ENCODE measurements at places on chromosomes 16 and 17. TPM values are rescaled to one million over a fixed set of nuclear protein-coding genes. Genes with fewer than 3 reads are reported as not detected.

DNA sequence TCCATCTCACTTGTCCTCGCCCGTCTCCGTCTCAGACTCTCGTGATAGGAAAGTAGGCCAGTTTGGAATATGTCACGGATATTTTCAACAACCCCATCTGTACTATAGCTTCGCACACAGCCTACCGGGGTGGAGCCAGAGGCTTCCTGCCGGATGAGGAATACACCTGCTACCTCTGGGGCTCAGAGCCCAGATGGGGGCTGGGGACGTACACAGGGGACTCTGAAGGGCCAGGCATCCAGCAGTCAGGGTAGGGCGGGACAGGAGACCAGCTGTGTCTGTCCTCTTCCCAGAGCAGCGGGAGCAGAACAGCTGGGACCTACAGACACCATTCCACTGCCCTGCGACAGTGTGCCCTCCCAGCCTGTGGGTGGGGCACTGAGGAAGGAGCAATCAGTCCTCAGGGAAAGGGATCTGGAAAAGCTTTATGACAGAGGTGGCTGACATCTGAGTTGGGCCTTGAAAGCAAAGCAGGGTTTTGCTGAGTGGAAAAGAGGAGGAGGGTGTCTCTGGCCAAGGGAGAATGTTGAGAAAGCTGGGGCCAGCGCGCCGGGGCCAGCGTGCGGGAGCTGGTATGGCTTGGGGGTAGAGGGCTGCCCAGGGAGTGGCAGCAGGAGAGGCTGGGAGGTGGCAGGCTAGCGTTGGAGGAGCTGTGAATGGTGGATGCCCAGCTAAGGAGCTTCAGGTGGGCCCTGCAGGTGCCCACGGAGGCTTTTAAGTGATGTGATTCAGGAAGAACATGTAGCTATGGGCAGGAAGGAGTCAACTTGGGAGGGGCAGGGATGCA is 11.5 kb upstream of the SRCIN1 start:
- no peaks in the 10 kb centered on the region for H3K4me1 ChIP-seq
- no peak overlapping the region for H3K27ac ChIP-seq
- H3K36me3 ChIP-seq: no peaks in the 10 kb centered on the region
- DNase-seq: no peak
- peaks cover 16% of the 10 kb centered on the region for H3K27me3 ChIP-seq

- DNase-seq: no peak
- H3K4me3 ChIP-seq: no peak overlapping the region
- peaks cover 2% of the 10 kb centered on the region for H3K27me3 ChIP-seq
- H3K36me3 ChIP-seq: no peaks in the 10 kb centered on the region
Measured at GRCh38 chr16:72645538-72645937, 402.4 kb downstream of the ZFHX3 start.

DNA sequence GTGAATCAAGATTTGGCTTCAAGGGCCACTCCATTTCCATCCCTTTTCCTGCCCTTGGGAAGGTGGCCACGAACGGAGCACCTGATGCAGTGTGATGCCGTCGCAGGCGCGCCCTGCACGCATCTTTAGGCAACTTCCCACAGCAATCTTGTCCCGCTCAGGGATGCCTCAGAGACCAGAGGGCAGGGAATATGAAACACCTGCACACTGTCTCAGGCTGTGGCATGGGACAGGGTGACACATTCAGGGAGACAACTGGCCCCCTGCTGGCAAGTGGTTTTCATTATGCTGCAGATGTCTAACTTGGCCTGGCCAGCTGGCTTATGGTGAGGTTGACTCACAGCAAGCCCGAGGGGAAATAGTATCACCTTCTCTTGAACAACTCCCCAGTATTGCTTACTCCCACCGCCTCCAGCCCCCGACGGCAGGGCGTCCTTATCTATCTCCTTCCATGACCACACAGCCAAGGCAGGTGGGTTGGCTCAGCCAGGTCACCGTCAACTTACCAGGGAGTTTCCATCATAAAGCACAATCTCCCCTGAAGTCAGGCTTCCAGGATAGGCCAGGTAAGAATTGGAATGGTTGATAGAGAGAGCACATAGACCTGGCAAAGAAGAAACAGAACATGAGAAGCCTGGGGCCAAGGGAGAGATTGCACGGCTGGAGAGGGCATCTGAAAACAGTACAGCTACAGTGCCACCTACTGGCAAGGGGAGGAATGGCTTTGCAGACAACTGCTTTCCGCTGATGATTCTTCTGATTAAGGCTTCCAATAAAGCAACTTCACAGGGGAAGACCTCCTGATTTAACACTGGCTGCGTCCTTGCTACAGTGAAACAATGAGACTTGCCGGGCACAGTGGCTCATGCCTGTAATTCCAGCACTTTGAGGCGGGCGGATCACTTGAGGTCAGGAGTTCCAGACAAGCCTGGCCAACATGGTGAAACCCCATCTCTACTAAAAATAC is 21.1 kb downstream of the WIPI1 start:
- no peaks in the 10 kb centered on the region for H3K27me3 ChIP-seq
- peaks cover 2% of the 10 kb centered on the region for H3K36me3 ChIP-seq
- peak overlapping the region; percentile 79 for H3K27ac ChIP-seq

DNA sequence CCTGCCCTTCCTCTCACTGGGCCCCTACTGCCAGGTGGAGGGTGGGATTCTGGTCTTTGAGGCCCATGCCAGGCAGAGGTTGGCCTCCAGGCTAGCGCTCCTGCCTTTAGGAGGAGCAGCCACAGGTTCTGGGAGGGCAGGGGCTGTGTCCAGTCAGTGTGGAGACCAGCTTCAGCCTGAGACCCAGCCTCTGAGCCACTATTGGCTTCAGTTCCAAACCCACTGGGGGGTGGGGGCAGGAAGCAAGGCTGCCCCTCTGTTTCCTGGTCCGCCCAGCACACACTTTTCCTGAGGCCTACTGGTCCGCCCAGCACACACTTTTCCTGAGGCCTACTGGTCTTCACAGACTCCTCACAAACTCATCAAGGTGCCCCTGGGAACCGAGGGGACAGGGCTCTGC is 16.4 kb downstream of the SLC5A10 start:
- peaks cover 6% of the 10 kb centered on the region for H3K4me1 ChIP-seq
- no peak for DNase-seq
- H3K27me3 ChIP-seq: no peaks in the 10 kb centered on the region
- H3K4me3 ChIP-seq: no peak overlapping the region
- H3K27ac ChIP-seq: no peak overlapping the region
- peaks cover 9% of the 10 kb centered on the region for H3K36me3 ChIP-seq

DNA sequence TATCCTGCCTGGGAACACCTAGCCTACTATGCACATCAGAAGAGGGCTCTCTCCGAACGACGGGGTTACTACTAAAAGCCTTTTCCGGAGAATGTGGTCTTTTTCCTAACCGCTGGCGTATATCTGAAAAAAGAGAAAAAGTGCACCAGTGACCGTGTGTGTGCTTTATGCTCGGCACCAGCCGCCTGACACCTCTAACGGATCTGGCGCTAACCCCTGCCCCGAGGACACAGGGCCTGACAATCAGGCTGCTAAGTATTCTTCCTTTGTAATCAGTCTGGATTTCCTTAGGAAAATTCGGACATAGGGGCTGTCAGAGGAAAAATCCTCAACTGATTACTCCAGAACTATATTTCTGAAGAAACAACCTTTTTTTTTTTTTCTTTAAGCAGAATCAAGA is 13.4 kb upstream of the ITGAE start:
- no peak for DNase-seq
- no peak overlapping the region for H3K4me3 ChIP-seq
- peaks cover 6% of the 10 kb centered on the region for H3K4me1 ChIP-seq
- no peak overlapping the region for H3K27ac ChIP-seq
- no peaks in the 10 kb centered on the region for H3K27me3 ChIP-seq

DNA sequence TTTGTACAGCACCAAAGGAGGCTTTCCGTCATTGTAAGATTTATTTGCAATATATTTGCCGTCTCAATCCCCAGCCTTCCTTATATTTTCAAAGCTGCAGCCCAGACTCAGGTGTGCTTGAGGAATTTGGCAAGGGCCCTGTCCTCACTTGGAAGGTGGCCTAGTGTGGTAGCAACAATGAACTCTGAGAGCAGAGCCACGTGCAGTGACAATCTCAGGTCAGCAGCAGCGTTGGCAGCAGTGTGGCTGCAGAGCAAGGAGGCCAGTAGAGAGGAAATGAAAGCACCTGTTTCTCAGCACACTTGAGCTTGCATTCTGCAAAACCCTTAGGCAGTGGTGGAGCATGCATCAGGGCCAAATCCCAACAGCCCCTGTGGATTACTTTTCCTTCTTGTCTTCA is 613.5 kb downstream of the RBFOX1 start:
- no peaks in the 10 kb centered on the region for H3K4me1 ChIP-seq
- H3K36me3 ChIP-seq: no peaks in the 10 kb centered on the region
- no peaks in the 10 kb centered on the region for H3K27me3 ChIP-seq
- no peak for DNase-seq
- no peak overlapping the region for H3K27ac ChIP-seq
- H3K4me3 ChIP-seq: no peak overlapping the region

DNA sequence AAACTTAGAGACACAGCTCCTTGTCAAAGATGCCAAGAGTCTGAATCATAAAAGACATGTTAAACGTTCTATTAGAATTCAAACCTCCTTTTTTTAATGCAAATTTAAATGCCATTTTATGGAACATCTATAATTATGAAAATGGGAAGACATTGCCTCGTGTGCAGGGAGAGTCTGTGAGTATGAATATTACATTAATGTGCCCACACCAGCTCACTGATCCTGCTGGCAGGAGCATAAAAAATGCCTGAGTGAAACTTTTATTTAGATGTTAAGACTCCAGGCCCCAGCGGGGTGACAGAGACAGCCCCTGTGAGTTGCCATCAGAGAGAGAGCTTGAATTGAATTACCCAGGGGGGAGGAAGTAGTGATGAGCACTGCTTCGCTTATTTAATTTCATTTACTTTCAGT is 84.8 kb downstream of the SNX11 start:
- H3K27me3 ChIP-seq: no peaks in the 10 kb centered on the region

DNA sequence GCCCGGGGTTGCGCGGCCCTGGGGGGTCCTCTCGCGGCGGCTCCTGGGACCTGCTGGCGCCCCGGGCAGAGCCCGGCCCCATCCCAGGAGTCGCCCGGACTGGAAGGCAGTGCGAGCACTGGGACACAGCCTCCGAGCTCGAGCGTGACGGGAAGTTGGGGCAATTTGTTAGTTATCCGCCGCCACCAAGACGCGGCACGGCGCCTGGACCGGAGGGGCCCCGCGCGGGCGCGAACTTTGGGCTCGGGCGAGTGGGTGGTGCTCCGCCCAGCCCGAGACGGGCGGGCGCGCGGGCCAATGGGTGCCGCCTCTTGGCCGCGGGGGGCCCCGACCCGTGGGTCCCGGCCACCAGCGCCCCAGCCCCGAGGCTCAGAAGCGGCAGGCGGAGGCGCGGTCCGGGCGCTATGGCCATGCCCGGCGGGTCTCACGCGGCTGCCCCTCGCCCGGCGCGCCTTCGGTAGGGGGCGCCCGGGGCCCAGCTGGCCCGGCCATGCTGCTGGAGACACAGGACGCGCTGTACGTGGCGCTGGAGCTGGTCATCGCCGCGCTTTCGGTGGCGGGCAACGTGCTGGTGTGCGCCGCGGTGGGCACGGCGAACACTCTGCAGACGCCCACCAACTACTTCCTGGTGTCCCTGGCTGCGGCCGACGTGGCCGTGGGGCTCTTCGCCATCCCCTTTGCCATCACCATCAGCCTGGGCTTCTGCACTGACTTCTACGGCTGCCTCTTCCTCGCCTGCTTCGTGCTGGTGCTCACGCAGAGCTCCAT is at the start of gene ADORA2B:
ADORA2B (plus strand) TSS at position 372 of the 768 bp plus-strand sequence; CDS start at position 491, 119 bp downstream.
- H3K27ac ChIP-seq: peak within 1 kb of the TSS; percentile 52
- H3K4me3 ChIP-seq: peak within 1 kb of the TSS; percentile 72
- peak; percentile 77 for DNase-seq

GRCh38 chr16:64659866-64660265 is 462.0 kb downstream of the CDH11 start:
- DNase-seq: no peak
- no peaks in the 10 kb centered on the region for H3K36me3 ChIP-seq
- H3K27me3 ChIP-seq: no peaks in the 10 kb centered on the region
- H3K4me1 ChIP-seq: no peaks in the 10 kb centered on the region

GRCh38 chr16:67157892-67158635 is 1.6 kb downstream of the TRADD start:
- H3K36me3 ChIP-seq: peaks cover 11% of the 10 kb centered on the region
- peaks cover 10% of the 10 kb centered on the region for H3K27me3 ChIP-seq
- H3K4me1 ChIP-seq: peaks cover 49% of the 10 kb centered on the region
- peak overlapping the region; percentile 93 for H3K27ac ChIP-seq
- H3K4me3 ChIP-seq: peak overlapping the region; percentile 91
- no peak for DNase-seq

GRCh38 chr16:67801883-67802282 is 4.5 kb downstream of the RANBP10 start:
- peaks cover 58% of the 10 kb centered on the region for H3K4me1 ChIP-seq
- H3K36me3 ChIP-seq: peaks cover 51% of the 10 kb centered on the region
- no peaks in the 10 kb centered on the region for H3K27me3 ChIP-seq
- H3K4me3 ChIP-seq: peak overlapping the region; percentile 29

- no peaks in the 10 kb centered on the region for H3K36me3 ChIP-seq
- no peak for DNase-seq
- peaks cover 21% of the 10 kb centered on the region for H3K4me1 ChIP-seq
- H3K27me3 ChIP-seq: peaks cover 25% of the 10 kb centered on the region
Measured at GRCh38 chr16:1859650-1860049, 12.3 kb downstream of the MEIOB start.

DNA sequence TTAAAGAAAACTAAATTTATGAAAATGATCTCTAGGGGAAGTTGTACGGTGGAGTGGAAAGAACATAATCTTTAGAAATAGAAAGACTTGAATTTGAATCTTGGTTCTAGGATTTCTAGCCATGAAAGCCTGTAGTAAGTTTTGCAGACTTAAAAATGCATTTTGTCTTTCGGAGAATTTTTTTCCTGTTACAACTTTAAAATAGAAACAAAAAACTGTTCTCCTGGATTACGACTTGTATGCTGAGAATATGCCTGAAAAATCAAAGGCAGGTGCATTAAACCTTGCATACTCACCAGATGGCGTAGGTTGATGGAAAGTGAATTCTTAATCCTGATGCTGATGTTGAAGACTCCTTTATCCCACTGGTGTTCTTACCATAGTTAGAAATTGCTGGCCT is 7.5 kb upstream of the MPHOSPH6 start:
- DNase-seq: no peak
- no peak overlapping the region for H3K4me3 ChIP-seq
- peaks cover under 1% of the 10 kb centered on the region for H3K4me1 ChIP-seq
- peaks cover 35% of the 10 kb centered on the region for H3K27me3 ChIP-seq
- H3K27ac ChIP-seq: no peak overlapping the region
- no peaks in the 10 kb centered on the region for H3K36me3 ChIP-seq

- H3K27ac ChIP-seq: no peak overlapping the region
- H3K36me3 ChIP-seq: no peaks in the 10 kb centered on the region
- H3K27me3 ChIP-seq: peaks cover 18% of the 10 kb centered on the region
- no peaks in the 10 kb centered on the region for H3K4me1 ChIP-seq
- no peak overlapping the region for H3K4me3 ChIP-seq
Measured at GRCh38 chr17:33091271-33091670, 99.6 kb downstream of the SPACA3 start.

GRCh38 chr17:58666858-58667267 is 25.0 kb downstream of the TEX14 start:
- H3K4me3 ChIP-seq: peak overlapping the region; percentile 36
- peaks cover 2% of the 10 kb centered on the region for H3K27me3 ChIP-seq
- H3K27ac ChIP-seq: no peak overlapping the region
- H3K4me1 ChIP-seq: peaks cover 9% of the 10 kb centered on the region
- DNase-seq: peak; percentile 70

TERB1 gene
- not detected for total RNA-seq

DNAH9 gene
- total RNA-seq: not detected

ITPRIPL2 gene
- 4.2 TPM for total RNA-seq

TMIGD1 gene
- not detected for total RNA-seq

KRTAP17-1 gene
- not detected for total RNA-seq

C16orf95 gene
- total RNA-seq: 12.8 TPM

All from activated CD4-positive, alpha-beta T cell treated with anti-CD3 and anti-CD28 coated beads for 36 hours (primary cell).